ENCODE measurements at places on chromosomes 3 and 15. TPM values are rescaled to one million over a fixed set of nuclear protein-coding genes. Genes with fewer than 3 reads are reported as not detected.

GRCh38 chr15:33055962-33056361 lies 138.6 kb downstream of the FMN1 start:
- no peak overlapping the region for H3K27ac ChIP-seq
- DNase-seq = no peak
- peaks cover 4% of the 10 kb centered on the region for H3K4me1 ChIP-seq

GRCh38 chr3:57962448-57962834 lies 45.8 kb upstream of the FLNB start:
- peaks cover 2% of the 10 kb centered on the region for H3K4me1 ChIP-seq
- no peak overlapping the region for H3K4me3 ChIP-seq
- H3K27ac ChIP-seq = no peak overlapping the region
- no peak for DNase-seq
- H3K36me3 ChIP-seq = no peaks in the 10 kb centered on the region

DNA sequence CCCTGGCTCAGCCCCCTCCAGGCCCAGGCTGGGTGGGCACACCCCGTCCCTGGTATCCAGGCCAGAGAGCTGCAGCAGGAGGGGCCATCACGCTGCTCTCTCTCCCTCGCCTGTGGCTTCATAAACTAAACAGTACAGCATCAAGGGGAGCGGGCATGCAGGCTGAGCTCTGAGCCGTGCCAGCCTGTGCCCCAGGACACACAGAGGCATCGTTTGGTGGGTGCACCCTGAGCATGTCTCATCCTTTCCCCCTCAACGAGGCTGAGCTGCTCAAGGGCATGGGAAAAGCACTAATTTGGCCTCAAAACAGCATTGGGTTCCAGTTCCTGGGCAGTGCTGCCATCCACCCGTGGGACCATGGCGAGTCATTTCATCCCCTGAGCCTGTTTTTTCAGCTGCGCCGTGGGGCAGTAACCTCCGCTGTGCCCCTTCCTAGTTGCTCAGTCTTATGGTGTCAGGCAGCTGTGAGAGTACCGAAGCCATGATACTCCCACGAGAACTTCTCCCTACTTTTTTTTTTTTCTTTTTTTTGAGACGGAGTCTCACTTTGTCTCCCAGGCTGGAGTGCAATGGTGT lies 79.6 kb downstream of the CPN2 start:
- DNase-seq = no peak
- no peaks in the 10 kb centered on the region for H3K36me3 ChIP-seq
- H3K4me3 ChIP-seq = no peak overlapping the region
- no peak overlapping the region for H3K27ac ChIP-seq
- H3K27me3 ChIP-seq = peaks cover 15% of the 10 kb centered on the region

GRCh38 chr3:64291345-64291744 lies 66.1 kb upstream of the PRICKLE2 start:
- peak overlapping the region; percentile 57 for H3K27ac ChIP-seq
- H3K27me3 ChIP-seq = no peaks in the 10 kb centered on the region
- H3K4me3 ChIP-seq = no peak overlapping the region
- peak; percentile 93 for DNase-seq

DNA sequence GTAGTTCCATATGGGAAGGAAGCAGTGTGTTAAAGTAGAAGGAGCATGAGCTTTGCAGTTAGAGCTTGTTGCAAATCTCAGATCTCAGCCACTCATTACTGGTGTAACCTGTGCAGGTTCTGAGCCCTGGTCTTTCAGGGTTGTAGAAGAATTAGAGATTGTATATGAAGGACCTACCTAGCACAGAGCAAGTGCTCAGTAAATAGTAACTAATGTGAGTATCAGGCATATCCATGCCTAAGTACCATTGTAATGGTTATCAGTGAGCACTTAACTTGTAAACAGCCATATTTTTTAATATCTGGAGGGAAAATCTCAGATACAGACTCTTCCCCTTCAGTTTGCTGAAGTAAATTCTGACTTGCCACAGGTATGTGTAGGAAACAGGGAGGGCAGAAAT lies 59.3 kb downstream of the MAP6D1 start:
- H3K4me3 ChIP-seq = no peak overlapping the region
- no peak for DNase-seq
- H3K27me3 ChIP-seq = no peaks in the 10 kb centered on the region
- peaks cover 29% of the 10 kb centered on the region for H3K36me3 ChIP-seq

DNA sequence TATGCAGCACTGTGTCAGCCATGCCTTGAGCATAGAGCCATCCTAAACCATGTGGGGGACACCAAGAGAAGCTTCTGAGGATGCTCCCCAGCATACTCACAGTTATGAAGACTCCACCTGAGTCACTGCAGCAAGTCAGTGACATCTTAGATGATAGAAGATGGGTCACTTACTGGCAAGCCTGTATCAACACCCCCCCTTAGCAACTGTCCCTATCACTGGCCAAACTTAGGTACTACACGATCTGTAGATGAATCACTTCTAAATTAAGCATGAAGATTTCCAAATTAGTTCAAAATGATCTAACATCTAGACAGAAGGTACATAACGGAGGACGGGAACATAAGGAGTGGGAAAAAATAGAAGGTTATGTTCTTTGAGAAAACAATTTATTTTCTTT lies 13.2 kb upstream of the LMCD1 start:
- H3K4me3 ChIP-seq = no peak overlapping the region
- no peaks in the 10 kb centered on the region for H3K27me3 ChIP-seq
- H3K4me1 ChIP-seq = peaks cover 21% of the 10 kb centered on the region
- H3K36me3 ChIP-seq = no peaks in the 10 kb centered on the region

GRCh38 chr15:37096558-37097143 lies 3.7 kb downstream of the MEIS2 start:
- DNase-seq = peak; percentile 18
- 0 out of 2 replicates have a peak overlapping the region, but pooled peaks have one; percentile 77 for H3K27ac ChIP-seq
- H3K4me3 ChIP-seq = peak overlapping the region; percentile 94
- peaks cover 25% of the 10 kb centered on the region for H3K36me3 ChIP-seq
- peaks cover 9% of the 10 kb centered on the region for H3K4me1 ChIP-seq
- H3K27me3 ChIP-seq = no peaks in the 10 kb centered on the region

DNA sequence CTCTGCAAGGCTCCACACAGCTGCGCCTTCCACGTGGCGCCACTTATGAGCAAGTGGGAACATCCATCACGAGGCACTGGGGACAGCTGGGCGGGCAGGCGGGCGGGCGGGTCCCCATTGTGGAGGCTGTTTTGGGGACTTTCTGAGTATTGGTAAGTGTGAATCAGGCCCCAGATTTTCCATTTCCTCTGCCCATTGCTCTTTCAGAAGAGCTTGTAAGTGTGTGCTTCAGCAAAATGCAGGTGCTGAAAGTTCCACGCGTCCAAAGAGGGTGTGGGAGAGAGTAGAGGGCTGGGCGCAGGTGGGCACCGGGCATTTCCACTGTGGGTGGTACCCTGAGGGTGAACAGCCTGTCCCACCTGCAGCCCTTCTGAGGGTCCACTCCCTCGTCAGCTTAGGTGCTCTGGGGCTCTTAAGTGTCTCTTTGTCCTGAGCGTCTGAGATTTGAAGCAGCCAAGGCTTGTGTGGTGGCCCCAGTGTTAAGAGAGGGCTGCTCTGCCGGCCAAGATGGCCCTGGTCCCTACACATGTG lies 177.1 kb downstream of the RPLP1 start:
- H3K4me3 ChIP-seq = no peak overlapping the region
- no peaks in the 10 kb centered on the region for H3K36me3 ChIP-seq
- H3K27ac ChIP-seq = no peak overlapping the region
- DNase-seq = no peak

The AMT gene
- 0.36 TPM for total RNA-seq

DNA sequence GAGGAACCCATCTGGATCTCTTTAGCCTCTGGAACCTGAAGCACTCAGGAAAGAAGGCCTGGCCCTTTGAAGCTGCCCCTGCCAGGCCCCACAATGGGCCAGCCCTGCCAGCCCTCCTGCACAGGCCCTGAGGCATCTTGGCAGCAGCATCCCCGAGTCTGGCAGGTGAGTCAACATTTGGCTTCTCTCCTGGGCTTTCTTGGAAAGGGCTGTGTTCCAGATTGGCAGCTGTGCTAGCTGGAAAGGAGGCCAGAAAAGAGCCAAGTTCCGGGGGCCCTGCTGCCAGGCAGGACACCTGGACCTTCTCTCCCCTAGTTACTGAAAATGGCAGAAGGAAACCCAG lies 187.2 kb downstream of the SHQ1 start:
- peaks cover 5% of the 10 kb centered on the region for H3K27me3 ChIP-seq
- H3K36me3 ChIP-seq = no peaks in the 10 kb centered on the region
- no peak overlapping the region for H3K4me3 ChIP-seq
- no peaks in the 10 kb centered on the region for H3K4me1 ChIP-seq
- no peak overlapping the region for H3K27ac ChIP-seq
- DNase-seq = peak; percentile 63

DNA sequence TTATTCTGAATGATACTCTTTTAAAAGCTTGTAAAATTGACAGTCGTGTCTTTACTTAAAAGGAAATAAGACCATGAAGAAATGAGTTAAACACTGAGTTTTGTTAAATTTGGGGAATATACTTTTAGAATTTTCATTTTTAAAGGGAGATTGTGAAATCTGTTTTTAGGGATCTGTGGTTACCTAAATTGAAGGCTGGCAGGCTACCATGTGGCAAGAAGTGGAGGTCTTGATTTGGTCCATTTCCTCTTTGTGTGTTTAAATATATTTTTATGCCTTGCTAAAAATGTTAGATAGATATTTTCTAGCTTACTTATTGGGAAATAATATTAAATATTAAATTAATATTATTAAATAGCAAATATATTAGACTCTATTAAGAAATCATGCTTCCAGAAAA lies 36.6 kb upstream of the SLC22A13 start:
- no peak overlapping the region for H3K27ac ChIP-seq
- peaks cover 4% of the 10 kb centered on the region for H3K4me1 ChIP-seq
- no peaks in the 10 kb centered on the region for H3K27me3 ChIP-seq
- H3K36me3 ChIP-seq = peaks cover 5% of the 10 kb centered on the region

The SERINC4 gene
- total RNA-seq = not detected

GRCh38 chr3:65901226-65901625 lies 137.5 kb downstream of the MAGI1 start:
- H3K4me3 ChIP-seq = no peak overlapping the region
- DNase-seq = no peak
- no peaks in the 10 kb centered on the region for H3K36me3 ChIP-seq

The SYNPR gene
- total RNA-seq = not detected

DNA sequence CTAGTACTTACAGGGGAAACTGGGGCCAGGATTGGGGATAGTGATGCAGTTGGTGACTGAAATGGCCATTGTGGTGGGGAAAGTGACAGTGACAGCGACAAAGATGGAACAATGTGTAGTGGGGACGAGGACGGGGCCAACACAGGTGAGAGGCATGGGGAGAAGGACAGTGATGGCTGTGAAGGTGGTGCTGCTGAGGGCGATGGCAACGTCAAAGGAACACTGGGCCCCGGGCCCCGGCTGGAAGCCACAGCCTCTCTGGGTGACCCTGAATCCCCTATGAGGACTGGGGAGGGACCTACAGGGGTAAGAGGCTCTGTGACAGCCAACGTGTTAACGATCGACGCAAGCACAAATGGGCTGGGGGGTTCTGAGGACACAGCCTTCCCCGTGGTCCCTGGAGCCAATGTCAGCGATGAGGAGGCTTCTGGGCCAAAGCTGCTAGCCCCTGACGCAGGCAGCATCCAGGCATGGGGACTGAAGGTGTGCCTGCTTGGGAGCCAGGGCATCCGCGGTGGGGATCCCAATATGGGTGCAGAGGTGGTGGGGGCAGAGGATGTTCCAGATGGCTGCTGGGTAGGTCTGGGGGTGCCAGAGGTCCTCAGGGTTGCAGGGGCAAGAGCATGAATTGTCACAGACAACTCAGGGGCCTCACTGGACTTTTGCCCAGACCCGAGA lies 25.2 kb upstream of the GOLGA6C start:
- no peaks in the 10 kb centered on the region for H3K36me3 ChIP-seq
- no peaks in the 10 kb centered on the region for H3K4me1 ChIP-seq
- no peak overlapping the region for H3K27ac ChIP-seq
- no peak overlapping the region for H3K4me3 ChIP-seq
- DNase-seq = no peak

DNA sequence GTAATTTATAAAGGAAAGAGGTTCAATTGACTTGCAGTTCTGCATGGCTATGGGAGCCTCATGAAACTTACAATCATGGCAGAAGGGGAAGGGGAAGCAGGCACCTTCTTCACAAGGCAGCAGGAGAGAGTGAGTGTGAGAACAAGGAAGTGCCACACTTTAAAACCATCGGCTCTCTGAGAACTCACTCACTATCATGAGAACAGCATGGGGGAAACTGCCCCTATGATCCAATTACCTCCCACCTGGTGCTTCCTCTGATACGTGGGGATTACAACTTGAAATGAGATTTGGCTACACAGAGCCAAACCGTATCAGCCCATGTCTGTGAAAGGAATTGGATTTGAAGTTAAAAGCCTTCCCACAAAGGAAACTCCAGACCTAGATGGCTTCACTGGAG lies 39.1 kb downstream of the TKT start:
- H3K4me1 ChIP-seq = no peaks in the 10 kb centered on the region
- no peak overlapping the region for H3K27ac ChIP-seq
- H3K36me3 ChIP-seq = no peaks in the 10 kb centered on the region
- no peak for DNase-seq
- no peak overlapping the region for H3K4me3 ChIP-seq

DNA sequence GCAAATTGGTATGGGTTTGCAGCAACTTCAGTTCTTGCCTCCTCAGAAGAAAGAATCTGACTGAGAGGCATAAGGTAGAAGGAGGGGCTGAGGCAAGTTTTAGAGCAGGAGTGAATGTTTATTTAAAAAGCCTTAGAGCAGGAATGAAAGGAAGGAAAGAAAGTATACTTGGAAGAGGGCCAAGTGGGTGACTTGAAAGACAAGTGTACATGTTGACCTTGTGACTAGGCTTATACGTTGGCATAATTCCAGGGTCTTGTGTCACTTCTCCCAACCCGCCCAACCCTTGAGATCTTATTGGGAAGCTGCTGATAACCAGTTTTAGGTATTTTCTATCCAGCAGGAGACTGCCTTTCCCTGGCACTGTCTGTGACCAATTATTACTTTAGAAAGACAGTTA lies 436.9 kb upstream of the ZNF717 start:
- H3K27ac ChIP-seq = no peak overlapping the region
- peaks cover 2% of the 10 kb centered on the region for H3K4me1 ChIP-seq
- no peak overlapping the region for H3K4me3 ChIP-seq
- H3K27me3 ChIP-seq = no peaks in the 10 kb centered on the region
- DNase-seq = no peak
- H3K36me3 ChIP-seq = no peaks in the 10 kb centered on the region

Measured in IMR-90 (cell line).